Stimulated activated CD4-positive, alpha-beta T cell treated with anti-CD3 and anti-CD28 coated beads, Interleukin-4, amount 100 ng/mL, for 1 hour (primary cell): ENCODE measurements at places on chromosomes 6 and 20.

DNA sequence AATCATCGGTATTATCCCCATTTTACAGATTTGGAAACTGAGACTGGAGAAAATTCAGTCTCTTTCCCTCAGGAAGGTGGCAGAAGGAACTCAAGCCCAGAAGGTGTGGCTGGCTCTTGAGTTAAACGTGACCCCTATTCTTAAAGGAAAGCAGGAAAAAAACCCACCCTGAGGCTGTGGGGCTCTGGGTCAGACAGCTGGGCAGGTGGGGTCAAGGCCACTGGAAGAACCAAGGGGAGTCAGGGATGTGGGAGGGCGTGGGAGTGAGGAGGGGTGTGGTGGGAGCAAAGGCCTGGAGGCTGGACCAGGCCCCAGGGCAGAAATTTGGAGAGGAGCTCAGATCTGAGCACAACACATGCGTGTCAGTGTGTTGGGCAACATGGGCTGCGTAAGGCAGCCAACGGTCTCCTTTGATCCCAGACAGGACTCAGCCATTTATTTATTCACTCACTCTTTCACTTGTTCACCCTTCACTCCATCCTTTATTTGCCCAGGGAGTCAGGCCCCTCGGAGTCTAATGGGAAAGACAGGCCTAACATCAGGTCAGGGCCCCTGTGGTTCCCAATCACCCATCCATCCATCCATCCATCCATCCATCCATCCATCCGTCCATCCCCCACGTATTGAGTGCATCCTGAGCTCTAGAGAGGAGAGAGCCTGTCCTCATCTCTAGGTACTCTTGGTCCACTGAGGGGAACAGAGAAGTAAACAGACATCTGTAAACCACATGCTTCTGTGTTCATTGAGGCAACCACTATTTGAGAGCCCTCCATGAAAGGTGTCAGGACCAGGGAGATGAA, 165.0 kb downstream of the VEGFA start:
- DNase-seq, result no peak

GRCh38 chr6:160395187-160395586, 47.0 kb downstream of the SLC22A3 start:
- no peak for DNase-seq

GRCh38 chr6:11975353-11975977, 36.6 kb upstream of the HIVEP1 start:
- DNase-seq, result no peak

GRCh38 chr6:137846772-137847313, 20.2 kb upstream of the TNFAIP3 start:
- no peak for DNase-seq
